Activated CD8-positive, alpha-beta memory T cell treated with anti-CD3 and anti-CD28 coated beads, Interleukin-2, amount 10 ng/mL, durations not matched to agents 7 days and 5 days (primary cell): ENCODE measurements at places on chromosomes 13 and 19. TPM values are rescaled to one million over a fixed set of nuclear protein-coding genes. Genes with fewer than 3 reads are reported as not detected.

Gene DIRAS1
- not detected for total RNA-seq

GRCh38 chr13:66543780-66544179 lies 686.4 kb downstream of the PCDH9 start:
- no peak for DNase-seq

- DNase-seq, result no peak
These were observed 1.5 kb downstream of the FNDC3A start for GRCh38 chr13:48977286-48977625.

Gene ERICH6B
- not detected for total RNA-seq

Gene GNA15
- total RNA-seq, result 23.7 TPM

GRCh38 chr13:105139380-105140285 lies 1395.8 kb downstream of the EFNB2 start:
- peak; percentile 83 for DNase-seq

Gene SPRED3
- total RNA-seq, result 0.84 TPM

Gene TUBA3C
- total RNA-seq, result not detected

Gene KLK3
- not detected for total RNA-seq

Gene C19orf67
- not detected for total RNA-seq
